T-helper 17 cell (primary cell): ENCODE measurements at places on chromosomes 11 and 22.
A peak's percentile ranks its signal among the peaks of the same experiment; 100 is the strongest.

DNA sequence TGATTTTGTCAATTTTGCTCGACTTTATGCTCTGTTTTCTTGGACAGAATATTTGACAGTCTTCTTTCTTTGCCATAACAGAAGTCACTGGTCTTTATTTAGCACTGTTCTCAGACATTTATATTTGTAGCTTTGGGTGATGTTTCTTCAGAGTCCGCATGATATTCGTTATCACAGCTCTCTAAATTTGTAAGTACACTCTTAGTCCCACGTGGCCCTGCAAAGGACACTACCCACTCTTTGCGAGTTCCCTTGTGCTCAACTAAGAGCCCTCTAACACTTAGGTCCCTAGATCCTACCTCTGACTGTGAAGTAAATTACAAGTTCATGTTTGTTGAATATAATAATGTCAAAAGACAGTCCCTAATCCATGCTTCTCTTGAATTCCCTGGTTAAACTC, 651.9 kb downstream of the NTM start:
- no peak for DNase-seq

DNA sequence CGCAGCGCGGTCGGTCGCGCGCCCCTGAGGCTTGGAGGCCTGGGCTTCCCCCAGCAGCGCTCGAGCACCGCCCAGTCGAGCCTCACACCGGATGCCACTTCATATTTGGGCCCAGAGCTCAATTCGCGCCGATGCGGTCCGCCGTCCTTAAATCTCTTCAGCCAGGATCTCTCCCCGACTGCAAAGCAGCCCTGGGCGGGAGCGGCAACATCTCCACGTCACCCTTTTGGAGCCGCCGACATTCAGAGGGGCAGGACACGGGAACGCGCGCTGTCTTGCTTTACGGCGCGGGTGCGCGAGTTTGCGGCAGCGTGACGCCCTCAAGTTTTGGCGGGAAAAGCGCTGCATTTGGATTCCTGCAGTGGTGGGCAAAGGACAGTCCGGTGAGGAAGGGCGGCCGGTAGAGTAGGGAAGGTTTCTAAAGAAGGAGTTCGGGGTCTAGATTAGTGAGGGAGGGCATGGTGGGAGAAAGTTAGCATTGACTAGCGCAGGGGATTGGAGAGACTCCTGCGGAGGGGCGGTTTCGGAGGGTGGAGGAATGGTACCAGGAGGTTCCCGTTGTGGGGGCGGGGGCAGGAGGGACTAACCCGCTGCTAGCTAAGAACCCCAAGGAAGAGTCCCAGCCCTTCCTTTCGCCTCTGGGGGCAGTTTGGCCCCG, 796 bp downstream of the CHEK1 start:
- DNase-seq = peak; percentile 66

GRCh38 chr11:13868710-13869397, 93.7 kb upstream of the SPON1 start:
- no peak for DNase-seq

- no peak for DNase-seq
These were observed 3.9 kb upstream of the RAB38 start for GRCh38 chr11:88179141-88179540.

- DNase-seq = no peak
These were observed 1183.6 kb downstream of the BRD1 start for GRCh38 chr22:48644108-48644507.
